ENCODE measurements at places on chromosomes 7 and 10.
A peak's percentile ranks its signal among the peaks of the same experiment; 100 is the strongest.

DNA sequence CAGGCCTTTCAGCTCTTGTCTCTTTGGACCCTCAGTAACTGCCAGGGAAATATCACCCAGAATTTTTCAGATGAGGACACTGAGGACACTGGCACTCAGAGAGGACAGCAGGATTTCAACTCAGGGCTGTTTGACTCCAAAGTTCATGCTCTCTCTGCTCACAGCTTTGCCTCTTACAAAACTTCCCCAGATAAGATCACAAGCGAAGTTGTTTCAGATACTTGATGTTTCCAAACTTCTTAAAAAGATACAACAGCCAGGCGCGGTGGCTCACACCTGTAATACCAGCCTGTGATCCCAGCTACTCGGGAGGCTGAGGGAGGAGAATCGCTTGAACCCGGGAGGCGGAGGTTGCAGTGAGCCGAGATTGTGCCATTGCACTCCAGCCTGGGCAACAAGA lies 32.4 kb upstream of the ZRANB1 start:
- DNase-seq: no peak

- DNase-seq: no peak
Measured at GRCh38 chr7:126856691-126857291, 395.9 kb downstream of the GRM8 start.

DNA sequence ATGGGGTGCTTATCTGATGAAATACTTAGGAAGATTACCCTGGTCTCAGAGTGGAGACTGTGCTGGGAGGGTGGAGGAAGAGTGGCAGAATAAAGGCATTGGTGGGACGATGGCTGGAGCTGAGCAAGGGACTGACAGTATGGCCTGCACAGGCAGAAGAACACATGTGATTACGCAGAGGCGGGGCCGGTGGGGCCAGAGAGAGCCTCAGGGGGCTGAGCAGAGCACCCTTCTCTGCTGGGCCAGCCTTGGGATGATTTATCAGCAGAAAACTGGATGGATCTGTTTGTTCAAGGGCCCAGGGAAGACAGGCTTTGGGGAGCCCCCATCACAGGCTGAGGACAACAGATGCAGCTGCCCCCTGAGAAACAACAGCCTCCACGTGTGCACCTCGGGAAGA lies 272.1 kb downstream of the SDK1 start:
- no peak for DNase-seq

GRCh38 chr10:52215745-52216361 lies 98.2 kb upstream of the DKK1 start:
- DNase-seq: peak; percentile 36

- DNase-seq: no peak
Measured at GRCh38 chr10:88343761-88344484, 239.2 kb downstream of the RNLS start.

DNA sequence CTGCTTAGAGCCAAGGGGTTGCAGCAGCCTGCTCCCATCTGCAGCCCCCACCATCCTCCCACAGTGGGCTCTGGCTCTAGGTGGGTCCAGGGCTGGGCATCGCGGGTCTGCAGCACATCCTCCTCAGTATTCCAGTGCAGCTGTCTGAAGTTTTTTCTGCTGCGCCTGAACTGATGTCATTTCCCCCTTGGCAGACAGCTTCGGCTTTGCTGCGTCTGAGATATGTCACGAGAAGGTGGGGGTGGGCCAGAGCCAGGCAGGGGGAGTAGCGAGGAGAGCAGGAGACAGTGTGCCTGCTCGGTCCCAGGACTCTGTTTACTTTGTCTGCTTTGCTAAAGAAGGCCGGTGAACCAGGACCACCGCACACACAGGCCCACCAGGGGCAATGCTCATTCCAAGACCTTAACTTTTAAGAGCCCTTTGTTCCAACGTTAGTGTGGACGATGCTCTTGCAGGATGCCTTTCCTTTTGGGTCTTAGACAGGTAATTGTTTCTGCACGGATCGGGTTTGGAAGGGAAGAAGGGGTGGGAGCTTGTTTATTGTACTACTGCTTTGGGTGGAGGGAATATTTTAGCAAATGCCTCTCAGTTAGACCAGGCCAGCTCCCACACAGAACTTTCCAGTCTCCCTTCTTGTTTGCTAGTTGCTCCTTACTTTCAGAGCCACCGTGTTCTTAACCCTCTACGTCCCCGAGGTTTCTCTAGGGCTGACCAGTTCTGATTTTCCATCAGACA lies 32.4 kb downstream of the WBP1L start:
- no peak for DNase-seq

DNA sequence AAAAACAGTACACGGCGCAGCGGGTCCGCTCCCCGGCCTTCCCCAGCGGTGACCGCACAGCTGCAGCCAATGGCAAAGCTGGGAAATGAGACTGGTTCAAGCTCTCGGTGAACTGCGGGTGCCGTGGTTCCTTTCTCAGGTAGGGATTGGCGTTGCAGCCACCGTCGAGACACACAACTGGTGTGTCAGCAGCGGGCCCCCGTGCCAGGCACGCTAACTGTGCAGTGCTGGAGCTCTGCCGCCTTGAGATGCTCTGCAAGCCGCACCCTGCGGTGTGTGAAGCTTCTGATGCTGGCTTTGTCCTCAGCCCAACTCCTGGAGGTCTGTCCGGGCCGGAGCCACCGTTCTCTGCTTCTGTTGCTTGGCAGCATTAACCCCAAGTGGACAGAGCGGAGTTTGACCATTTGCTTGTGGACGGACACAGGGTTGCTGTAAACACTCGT lies 20.6 kb upstream of the NKX6-2 start:
- DNase-seq: no peak

GRCh38 chr7:95404316-95404865 lies 8.2 kb upstream of the PON3 start:
- DNase-seq: no peak

DNA sequence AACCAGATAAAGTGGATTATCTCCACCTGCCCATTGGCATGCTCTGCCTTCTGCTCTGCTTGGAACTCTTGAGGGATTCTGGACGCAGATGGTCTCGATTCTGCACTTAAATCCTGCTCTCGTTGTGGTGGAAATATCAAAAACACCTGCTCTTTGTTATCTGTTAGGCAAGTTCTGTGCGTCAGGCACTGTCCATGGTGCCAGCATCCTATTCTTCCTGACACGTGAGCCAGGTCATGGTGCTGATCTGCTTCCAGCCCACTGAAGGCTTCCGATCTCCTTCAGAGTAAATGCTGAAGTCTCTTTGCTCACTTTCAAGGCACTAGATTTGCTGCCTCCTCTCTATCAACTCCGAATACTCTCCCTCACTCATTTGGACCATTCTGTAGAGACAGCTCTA lies 505.6 kb downstream of the HTR7 start:
- DNase-seq: no peak

DNA sequence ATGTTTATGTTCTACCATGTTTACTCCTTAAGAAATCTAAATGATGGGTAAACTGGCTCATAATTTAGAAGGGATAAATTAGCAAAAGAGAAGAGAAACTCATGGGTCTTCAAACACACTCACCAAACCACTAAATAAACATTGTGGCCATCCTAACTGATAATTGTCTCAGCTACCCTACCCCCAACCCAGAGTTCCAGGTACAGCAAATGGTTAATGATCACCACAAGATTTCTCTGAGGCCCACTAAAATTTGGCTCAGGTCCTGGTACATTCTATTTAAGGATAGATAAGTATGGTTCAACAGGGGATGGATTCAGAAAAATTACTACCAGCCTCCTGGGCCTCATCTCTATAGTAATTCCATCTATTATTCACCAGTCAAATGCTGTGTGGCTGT lies 21.4 kb downstream of the SLC25A13 start:
- DNase-seq: no peak

GRCh38 chr10:7559386-7559785 lies 107.4 kb downstream of the ITIH5 start:
- no peak for DNase-seq

GRCh38 chr10:5413012-5413938 lies 918 bp downstream of the NET1 start:
- no peak for DNase-seq

DNA sequence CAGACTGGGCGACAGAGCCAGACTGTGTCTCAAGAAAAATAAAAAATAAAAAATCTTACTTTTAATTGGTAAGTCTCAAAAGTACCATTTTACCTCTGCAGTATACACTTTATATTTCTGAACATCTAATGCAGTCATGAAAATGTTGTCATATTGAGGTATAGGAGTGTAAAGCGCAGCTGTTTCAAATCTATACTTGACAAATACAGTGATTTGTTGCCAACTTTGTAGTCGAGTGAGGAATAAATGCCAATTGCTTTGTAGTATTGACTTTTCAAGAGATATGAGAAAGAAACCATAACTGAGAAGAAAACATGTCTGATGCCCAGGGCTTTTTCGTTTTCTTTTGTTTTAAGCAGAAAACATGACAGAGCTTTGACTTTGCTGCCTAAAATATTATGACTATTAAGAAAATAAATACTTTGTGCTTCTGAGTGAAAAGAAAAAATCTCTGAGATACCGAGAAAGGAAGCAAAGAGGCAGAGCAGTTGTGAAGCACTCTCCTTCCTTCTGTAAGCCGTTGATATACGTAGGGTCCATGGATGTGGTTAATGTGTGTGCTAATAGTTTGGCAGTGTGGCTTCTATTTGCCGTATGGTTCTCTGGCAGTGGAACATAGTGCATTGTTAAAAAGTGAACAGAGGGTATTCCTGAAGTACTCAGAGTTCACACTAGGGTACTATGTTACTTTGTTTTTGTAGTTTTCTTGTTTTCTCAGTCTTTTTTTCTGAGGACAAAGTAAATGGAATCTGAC lies 38.2 kb downstream of the AVL9 start:
- no peak for DNase-seq

- no peak for DNase-seq
Measured at GRCh38 chr10:52472406-52473146, 158.5 kb downstream of the DKK1 start.

GRCh38 chr10:75019370-75019769 lies 92.1 kb upstream of the SAMD8 start:
- DNase-seq: no peak

GRCh38 chr10:53667063-53667462 lies 894.5 kb upstream of the MBL2 start:
- no peak for DNase-seq

- DNase-seq: no peak
Measured at GRCh38 chr10:119517235-119518141, 25.0 kb downstream of the RGS10 start.

DNA sequence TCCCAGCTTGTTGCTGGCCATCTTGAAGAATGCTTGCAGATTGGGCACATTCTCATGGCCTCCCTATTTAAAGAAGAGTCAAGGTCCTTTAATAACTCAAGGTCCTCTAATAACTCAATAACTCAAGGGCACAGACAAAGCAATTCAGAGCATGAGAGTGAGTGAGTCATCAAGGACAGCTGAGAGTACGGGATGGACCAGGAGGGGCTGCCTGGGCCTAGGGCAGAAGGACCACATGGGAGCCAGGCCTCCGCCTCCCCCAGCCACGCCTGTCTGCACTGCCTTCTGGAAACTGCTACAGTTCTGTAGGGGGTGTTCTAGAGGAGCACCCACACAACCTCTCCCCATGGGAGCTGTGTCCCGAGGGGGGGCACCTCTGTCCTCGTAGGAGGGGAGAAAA lies 48.9 kb downstream of the ZNF503 start:
- DNase-seq: no peak

DNA sequence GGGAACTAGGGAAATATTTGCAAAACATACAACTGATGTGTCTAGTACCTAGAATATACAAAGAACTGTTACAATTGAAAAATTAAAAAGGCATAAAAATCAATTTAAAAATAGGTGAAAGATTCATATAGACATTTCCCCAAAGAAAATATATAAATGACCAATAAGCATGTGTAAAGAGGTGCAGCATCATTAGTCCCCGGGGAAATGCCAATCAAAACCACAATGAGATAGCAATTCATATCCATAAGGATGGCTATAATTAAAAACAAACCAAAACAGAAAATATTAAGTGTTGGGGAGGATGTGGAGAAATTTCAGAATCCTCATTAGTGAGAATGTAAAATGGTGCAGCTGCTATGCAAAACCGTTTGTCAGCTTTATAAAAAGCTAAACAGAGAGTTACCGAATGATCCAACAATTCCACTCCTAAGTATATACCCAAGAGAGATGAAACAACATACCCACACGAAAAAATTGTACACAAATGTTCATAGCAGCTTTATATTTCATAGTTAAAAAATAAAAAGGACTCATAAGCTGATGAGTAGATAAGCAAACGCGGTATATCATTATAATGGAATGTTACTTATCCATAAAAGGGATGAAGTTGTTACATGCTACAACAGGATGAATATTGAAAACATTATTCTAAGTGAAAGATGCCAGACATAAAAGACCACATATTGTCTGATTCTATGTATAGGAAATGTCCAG lies 210.1 kb upstream of the INHBA start:
- no peak for DNase-seq

DNA sequence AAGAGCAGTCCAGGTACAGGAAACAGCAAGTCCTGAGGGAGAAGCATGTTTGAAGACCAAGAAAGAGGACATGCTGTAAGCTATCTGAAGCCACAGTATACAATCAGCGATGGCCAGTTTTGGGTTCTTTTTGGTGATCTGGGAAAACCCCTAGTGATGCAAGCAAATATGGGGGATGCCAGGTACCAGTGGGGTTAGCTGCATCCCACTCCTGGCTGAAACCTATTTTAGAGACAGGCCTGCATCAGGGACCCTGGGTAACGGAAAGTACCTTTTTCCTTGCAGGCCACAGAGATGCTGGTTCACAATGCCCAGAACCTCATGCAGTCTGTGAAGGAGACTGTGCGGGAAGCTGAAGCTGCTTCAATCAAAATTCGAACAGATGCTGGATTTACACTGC lies 32.9 kb downstream of the AP3M1 start:
- DNase-seq: no peak

DNA sequence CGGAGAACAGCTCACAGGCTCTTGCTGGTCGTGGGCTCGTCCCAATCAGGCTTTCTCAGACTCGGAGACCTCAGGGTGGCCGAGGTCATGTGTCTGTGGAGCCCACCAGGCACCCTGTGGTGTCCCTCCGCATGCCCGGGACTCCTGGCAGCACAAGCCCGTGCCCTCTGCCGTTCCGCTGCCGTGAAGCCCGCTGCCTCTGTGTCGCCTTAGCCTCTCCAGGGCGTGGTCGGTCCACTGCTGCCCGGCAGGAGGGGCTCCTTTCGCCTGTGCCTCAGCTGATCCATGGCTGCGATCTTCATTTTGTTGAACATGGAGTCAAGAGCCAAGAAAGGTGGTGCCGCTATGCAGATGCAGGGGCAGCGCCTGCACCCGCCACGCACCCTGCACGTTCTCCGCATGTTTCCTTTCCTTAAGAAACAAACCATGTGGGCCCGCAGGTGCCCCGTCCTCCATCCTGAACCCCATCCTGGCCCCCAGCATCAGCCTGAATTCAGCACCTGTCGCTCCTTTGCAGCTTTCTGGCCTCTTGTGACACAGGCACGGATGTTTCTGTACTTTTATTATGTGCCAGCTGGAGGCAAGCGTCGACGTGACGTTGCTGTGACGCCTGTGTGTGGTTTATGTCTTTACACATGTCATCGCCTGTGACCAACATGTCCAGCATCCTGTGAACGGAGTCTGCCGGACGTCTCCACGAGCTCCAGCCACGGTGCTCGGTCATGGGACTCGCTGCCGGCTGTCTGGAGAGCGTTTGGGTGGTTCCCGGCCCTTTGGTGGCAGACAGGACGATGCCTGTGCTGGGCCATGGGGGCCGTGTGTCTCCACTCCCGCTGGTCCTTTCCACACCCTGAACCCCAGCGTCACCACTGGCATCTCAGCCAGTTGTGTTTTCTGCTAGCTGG lies 69.9 kb downstream of the NKX6-2 start:
- no peak for DNase-seq

GRCh38 chr10:112271982-112272381 lies 11.2 kb upstream of the TECTB start:
- DNase-seq: no peak

Data from stimulated activated CD4-positive, alpha-beta T cell treated with anti-CD3 and anti-CD28 coated beads, Interleukin-12 subunit alpha, Interleukin-12 subunit beta, amount 100 ng/mL, for 48 hours (primary cell).